Muscle of leg (tissue), 16 donors: ENCODE measurements at places on chromosomes 2 and 18. TPM values are rescaled to one million over a fixed set of nuclear protein-coding genes. Genes with fewer than 3 reads are reported as not detected.

Gene UGT1A8
- total RNA-seq, result not detected

Gene CHST9
- total RNA-seq, result 0.27 TPM

Gene TMEM169
- 2.8 TPM for total RNA-seq

Gene CFC1
- not detected for total RNA-seq

Gene ASB18
- total RNA-seq, result 4.7 TPM

Gene DNAH7
- total RNA-seq, result 0.31 TPM
